Stimulated activated CD4-positive, alpha-beta T cell treated with anti-CD3 and anti-CD28 coated beads, TNF-alpha, amount 100 ng/mL, for 4 hours (primary cell): ENCODE measurements at places on chromosomes 12 and 14.

DNA sequence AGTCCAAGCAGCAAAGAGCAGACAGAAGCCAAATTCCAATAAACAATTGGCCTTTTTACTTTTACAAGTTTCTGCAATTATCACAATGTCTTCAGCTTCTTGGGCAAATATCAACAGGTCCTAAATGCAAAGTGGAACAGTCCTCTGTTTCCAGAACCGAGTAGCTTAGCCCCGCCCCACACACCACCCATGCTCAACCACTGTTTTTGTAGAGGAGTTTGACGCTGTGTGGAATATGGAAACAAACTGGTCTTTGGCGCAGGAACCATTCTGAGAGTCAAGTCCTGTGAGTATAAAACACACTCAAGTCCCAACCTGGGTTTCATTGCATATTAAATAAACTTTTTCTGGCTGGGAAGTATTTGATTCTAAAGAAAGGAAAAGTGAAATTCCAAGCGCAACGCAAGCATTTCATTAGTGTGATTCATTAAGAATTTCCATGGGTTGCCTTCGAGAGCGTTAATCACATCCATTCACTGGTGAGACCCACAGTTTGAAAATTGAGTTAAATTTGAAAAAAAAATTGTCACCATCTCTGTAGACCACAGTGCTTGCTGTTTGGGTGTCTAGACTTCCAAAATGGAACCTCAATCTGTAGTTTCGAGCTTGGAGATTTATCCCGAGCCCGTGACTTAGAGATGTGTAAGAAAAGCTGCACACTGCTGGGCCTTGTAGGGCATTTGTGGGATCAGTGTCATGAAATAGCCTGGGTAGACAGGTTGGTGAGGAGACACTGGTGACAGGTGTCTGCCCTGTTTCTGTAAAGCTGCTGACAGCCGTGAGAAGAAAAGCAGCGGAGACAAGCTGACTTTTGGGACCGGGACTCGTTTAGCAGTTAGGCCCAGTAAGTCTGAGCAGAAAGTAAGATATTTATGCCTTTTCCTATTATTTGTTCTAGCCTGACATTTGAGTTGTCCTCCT is 96.1 kb downstream of the DAD1 start:
- no peak for DNase-seq

DNA sequence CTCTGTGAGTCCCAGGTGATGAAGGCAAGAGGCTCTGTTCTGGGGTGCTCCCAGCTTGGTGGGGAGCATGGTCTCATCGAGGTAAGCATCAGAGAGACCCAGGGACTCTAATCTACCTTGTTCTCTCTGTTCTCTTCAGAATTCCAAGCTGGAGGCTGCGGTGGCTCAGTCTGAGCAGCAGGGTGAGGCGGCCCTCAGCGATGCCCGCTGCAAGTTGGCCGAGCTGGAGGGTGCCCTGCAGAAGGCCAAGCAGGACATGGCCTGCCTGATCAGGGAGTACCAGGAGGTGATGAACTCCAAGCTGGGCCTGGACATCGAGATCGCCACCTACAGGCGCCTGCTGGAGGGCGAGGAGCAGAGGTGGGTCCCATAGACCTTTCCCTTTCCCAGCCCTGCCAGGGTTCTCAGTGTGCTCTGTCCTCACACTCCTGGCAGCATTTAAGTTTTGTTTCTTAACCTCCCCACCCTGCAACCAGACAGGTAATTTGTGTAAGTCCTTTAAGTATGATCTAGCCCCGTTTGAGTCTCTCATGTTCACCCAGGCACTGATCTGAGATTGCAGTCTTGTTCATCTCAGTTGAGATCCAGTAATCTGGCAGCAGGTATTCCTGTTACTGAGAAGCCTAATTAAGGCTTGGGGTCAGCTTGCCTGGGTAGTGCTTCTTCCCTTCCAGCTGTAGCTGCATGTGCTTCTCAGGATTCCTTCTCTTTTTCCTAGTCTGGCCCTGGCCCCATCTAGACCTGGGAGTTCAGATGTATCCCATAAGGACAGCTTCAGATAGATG is 14.8 kb upstream of the KRT81 start:
- no peak for DNase-seq

- DNase-seq: no peak
These were observed 231.7 kb downstream of the NRXN3 start for GRCh38 chr14:78401866-78402265.

DNA sequence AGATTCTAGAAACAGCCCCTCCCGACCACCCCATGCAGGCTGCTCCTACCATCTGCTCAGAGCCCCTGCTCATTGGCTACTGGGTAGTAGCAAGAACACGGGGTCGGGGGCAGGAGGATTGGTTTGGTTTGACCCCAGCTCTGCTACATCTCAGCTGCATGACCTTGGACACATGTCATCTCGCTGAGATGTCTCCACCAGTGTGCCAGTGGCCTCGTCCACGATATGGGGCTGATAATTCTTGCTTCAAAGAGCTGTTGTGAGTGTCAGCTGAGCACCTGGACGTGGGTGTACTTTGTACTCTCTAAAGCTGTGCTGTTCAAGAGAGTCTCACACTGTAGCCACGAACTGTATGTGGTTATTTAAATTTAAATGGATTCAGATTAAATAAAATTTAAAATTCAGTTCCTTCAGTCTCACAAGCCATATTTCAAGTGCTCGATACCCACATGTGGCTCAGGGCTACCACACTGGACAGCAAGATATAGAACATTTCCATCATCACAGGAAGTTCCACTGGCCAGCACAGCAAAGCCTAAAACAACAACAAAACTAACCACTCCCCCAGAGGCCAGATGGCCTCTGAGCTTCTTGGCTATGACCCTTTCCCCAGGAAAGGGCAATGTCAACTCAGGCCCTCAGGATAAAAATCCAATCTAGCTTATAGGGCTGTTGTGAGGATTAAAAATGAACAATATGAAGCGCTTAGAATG is 18.6 kb downstream of the LTBP2 start:
- DNase-seq: no peak

DNA sequence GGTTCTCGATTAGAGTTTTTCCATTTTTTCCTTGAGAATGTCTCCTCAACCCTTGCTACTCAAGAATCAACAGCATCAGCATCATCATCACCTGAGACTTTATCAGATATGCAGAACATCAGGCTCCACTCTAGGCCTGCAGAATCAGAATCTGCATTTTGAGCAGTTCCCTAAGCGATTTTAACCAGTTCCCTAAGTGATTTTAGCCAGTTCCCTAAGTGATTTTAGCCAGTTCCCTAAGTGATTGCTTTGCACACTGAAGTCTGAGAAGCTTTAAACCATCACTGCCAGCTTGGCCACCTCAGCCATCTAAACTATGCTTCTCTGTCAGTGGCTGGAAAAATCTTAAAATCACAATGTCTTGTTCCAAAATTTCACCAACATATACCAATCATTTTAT is 29.4 kb upstream of the SLC38A1 start:
- DNase-seq: no peak

DNA sequence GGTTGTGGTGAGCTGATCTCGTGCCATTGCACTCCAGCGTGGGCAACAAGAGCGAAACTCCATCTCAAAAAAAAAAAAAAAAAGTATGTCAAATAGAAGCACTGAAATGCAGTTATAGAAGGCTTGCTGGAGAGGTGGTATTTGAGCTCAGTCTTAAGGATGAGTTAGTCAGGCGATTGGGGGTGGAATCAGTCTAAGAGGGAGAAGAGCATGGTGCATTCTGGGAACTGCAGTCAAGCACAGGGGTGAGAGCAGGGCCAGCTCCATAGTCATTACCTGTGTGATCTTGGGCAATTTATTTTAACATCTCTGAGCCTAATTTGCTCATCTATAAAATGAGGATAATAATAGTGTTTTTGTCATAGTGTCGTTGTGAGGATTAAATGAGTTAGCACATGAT is 5.9 kb upstream of the GNB3 start:
- DNase-seq: no peak

GRCh38 chr12:48019639-48020265 is 15.5 kb upstream of the COL2A1 start:
- no peak for DNase-seq
